Brain (organoid and tissue), 16 donors: ENCODE measurements at places on chromosomes 5 and 9.

DNA sequence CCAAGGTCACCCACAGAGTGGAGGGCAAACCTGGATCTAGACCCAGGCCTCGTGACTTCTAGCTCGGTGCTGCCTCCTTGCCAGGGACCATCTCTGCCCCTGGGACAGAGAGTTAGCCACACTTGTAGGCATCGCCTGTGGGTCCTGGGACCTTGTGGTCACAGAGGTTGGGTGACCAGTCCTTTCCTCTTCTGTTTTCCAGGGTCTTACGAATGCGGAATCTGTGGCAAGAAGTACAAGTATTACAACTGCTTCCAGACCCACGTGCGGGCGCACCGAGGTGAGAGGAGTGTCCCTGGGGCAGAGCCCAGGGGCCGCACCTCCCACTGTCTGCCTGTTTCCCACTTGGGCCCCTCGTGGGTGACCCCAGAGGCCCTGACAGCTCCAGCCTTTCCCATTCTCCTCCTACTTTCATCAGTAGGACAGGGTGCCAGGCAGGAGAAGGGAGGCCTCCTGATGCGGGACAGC is 76.3 kb downstream of the AMBP start:
- DNase-seq = no peak

DNA sequence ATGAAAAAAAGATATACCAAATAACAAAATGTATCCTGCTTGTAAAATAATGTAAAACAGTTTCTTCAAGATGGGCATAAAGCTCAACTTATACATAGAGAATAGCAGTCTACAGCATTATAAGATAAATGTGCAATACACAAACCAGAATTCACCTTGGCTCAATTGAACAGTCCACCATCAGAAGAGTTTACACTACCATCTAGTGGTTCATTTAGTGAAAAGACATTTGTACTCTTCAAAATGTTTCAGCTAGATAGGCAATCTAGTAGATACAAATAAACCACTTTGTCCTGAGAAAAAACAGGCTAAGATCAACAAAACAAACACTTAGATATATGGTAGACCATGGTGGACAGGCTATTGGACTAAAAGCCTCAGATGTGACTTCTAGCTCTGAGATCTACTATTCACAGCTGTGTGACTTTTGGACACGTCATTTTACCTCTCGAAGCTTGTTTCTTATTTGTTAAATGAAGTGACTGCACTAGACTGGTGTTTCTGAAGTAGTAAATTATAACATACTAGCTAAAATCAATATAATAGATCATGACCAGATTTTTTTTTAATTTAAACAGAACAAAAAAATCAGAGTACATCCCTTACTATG is 22.1 kb upstream of the TPD52L3 start:
- peak; percentile 77 for DNase-seq

- DNase-seq = no peak
Observed at GRCh38 chr5:120229036-120229435, 235.1 kb upstream of the PRR16 start.

DNA sequence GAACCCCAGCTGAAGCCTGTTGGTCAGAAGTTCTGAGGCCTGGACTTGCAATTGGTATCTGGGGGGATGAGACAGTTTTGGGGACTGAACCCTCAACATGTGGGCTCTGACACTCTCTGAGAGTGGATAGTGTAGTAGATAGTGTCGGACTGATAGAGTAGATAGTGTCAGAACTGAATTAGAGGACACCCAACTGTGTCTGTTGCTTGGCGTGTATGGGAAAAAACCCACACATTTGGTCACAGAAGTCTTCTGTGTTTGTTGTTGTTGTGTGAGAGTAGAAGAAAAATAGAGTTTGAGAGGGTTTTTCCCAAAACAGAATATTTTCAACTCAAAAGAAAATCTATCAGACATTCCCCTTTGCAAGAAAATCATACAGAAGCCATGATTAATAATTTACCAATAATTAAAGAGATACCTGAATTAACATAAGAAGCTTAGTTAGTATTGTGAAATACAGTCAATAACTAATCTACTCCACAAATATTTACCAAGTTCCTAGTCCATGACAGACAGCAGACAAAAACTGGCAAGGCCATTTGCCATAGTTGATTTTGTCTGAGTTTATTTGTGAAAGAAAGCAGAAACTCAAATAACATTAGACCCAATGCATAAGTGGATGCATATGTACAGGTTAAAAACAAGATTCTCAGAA is 170.9 kb downstream of the CTNND2 start:
- no peak for DNase-seq

DNA sequence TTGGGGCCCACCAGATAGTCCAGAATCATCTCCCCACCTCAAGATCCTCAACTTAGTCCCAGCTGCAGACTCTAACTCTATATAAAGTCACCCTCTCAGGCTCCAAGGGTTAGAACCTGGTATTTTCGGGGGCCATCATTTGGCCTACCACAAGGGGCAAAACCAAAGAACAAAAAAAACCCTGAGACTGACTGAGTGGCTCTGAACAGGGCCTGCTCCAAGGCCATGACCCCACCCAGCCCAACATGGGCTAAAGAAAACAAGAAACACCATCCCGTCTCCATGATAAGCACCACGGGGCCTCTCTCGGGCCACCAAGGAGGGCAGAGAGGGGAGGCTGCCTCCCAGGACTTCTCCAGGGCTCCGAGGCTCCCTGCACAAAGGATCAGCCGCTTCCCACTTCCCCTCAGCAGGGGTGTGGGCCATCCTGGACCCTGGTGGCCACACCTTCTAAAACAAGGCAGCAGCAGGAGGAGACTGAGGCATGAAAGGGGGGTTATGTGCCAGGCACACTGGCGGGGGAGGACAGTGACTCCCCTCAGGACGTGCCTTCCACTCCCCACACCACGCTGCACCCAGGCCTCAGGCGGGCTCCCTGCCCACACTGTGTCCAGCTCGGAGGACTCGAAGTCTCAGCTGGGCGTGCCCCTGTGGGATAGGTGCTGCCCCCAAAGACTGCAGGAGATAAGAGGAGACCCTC is 51.5 kb downstream of the SEMA4D start:
- no peak for DNase-seq

DNA sequence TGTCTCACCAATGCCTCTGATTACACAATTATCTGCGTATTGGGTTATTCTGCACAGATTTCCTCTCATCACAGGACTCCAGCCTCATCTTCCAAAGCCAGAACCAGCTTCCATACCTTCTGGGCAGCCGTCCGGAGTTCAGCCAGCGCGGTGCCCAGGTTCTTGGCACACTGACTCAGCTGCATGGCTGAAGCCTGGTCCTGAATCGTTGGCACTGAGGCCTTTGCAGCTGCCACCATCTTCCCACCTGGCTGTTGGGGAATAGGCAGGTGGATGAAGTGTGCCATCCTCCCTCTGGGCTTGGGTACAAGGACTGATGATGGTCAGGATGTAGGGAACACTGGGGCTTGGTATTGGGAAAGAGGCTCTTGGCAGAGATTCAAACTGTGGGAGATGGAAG is 17.9 kb downstream of the TLN1 start:
- DNase-seq = no peak

DNA sequence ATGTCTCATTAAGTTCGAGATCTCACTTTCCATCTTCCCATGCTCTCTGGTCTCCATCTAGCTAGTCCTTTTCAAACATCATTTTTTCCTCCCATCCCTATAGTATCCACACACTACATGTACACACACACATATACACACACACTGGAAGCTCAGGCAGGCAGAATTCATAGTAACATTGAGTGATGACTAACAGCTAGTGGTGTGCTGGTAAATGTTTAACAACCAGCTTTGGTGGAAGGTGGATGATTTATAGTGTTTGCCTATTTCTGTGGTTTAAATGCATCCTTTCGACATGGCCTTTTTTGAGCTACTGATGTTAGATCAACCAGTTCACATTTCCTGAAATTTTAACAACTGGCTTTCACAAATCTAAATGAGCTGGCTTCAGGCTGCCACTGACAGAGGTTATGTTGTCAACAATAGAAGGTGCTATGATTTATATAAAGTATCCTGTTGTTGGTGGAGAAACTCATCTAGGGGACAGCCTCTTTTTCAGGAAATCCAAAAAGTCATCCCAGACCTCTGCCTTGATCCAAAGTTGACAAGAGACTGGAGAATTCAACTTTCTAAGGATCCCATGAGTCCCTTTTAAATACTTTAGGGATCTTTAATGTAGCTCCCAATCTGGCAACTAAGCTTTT is 117.8 kb downstream of the CCDC192 start:
- no peak for DNase-seq

DNA sequence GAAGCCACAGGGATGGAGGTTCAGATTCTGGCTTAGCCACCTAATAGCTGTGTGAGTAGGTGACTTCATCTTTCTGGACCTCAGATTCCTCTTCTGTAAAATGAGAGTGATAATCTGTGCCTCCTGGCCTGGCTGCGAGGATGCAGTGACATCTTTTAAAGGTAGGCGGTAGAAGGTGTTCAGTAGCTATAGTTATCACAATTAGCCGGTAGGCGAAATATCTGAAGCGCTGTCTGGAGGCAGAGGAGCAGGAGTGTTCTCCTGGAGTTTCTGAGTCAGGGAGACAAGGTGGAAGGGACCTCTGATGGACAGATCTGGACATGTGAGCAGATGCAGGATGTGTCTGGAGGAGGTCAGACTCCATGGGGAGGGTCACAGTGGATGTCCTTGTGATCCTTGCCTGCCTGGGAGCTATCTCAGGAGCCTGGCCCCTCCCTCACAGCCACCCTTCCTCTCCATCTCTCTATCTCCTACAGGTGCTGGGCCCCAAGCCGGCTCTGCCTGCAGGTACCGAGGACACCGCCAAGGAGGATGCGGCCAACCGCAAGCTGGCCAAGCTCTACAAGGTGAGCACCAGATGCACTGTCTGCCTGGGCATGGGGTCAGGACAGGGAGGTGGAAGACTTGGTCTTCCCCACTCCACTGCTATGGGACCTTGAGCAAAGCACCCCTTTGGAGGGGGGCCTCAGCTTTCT is 45.6 kb downstream of the GSN start:
- no peak for DNase-seq

GRCh38 chr9:100774962-100775361 is 197.1 kb downstream of the CAVIN4 start:
- no peak for DNase-seq

DNA sequence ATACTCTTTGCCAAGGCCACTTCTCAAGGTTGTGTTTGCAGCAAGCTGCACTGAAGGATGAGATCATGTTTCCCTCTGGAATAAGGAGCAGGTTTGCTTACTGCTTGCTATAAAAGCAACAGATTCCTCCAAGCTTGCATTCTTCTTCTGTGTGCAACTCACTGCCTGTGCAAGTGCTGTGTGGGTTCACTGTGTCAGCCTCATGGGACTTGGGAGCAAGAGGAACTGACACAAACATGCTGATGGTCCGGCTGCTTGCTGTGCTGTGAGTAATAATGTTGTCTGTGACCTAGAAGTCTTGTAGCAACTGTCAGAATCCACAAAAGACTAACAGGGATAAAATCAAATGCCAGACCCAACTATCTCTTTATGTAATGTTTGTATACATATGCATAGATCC is 33.6 kb upstream of the SHC3 start:
- no peak for DNase-seq

DNA sequence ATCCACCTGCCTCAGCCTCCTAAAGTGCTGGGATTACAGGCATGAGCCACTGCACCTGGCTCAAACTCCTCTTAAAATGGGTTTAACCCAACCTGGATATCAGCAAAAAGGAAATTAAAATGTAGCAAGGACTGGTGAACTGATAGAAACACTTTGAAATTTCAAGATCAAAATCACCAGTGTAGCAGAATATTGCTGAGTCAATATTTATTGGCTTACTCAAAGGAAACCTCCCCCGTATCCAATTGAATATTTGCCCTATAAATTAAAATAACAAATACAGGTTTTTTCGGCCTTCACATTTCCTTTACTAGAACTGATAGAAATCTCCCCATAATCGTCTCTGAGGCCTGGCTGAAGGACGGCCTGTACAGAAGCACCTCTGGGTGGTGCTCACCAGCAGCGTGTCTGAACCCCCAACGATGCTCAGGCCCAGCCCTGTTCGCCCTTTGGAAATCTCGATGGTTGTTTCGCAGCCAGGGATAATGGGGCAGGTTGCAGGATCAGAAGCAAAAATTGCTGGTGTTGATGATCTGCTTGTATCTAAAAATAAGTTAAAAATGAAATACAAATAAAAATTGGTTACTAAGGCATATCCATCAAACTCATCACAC is 156.6 kb downstream of the MPDZ start:
- no peak for DNase-seq

DNA sequence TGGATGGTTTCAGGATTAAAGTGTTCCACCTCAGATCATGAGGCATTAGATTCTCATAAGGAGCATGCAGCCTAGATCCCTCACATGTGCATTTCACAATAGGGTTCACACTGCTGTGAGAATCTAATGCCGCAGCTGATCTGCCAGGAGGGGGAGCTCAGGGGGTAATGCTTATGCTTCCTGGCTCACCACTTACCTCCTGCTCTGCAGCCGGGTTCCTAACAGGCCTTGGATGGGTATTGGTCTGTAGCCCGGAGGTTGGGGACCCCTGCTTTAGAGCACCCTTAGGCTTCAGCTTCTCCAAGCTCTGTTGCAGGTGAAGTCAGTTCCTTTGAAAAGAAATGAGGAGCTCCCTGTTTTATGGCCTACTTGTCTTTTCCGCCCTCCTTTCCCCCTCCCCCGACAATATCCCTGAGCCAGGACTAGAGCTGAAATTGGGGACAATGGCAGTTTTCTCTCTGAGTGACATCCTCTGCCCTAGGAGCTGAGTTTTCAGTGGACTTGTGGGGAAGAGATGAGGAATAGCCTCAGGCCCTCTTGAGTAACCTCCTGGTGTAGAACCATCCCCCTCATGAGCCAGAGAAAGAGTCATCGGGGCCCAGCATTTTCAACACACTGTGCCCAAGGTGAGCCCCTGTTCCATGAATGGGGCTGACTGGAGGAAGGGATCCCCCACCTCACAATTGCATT is 16.2 kb upstream of the MAT2B start:
- no peak for DNase-seq

DNA sequence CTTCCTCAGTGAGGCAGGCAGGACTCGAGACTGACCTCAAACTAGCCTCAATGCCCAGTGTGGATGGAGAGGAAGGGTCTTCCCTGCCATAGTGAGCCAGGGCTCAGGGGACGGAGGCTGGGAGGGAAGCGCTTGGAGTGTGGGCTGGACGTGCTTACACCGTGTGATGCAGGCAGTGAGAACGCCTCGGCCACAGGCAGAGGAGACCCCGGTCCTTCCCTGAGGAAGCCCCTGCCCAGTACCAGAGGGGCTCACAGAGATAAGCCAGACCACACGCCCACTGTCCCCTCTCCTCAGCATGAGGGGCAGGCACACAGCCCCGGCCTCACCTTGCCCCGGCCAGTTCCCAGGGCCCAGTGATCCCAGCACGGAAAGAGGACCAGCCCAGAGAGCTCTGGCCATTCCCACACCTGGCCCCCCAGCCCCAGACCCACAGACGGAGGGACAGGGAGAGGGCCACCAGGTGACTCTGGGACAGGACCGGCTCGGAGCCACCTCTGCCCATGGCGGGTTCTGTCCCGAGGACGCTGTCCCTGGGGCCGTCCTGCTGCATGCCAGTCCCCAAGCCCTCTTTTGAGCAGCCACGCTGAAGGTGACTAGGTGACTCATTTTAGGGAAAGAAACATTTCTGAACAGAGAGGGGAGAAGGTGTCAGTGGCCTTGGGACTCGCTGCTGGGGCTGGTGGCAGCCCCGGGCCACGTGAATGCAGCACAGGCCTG is 6.0 kb upstream of the NSMF start:
- no peak for DNase-seq
